Tibial nerve (tissue), 4 donors: ENCODE measurements at places on chromosomes 7 and 10. TPM values are rescaled to one million over a fixed set of nuclear protein-coding genes. Genes with fewer than 3 reads are reported as not detected.
A peak's percentile ranks its signal among the peaks of the same experiment; 100 is the strongest.

The MYL10 gene
- total RNA-seq = not detected

The AGR2 gene
- total RNA-seq = not detected

The MTURN gene
- 246 TPM for total RNA-seq

The CLEC2L gene
- not detected for total RNA-seq

The AMPH gene
- 5.2 TPM for total RNA-seq

The BTAF1 gene
- total RNA-seq = 50.4 TPM

The MAT1A gene
- total RNA-seq = not detected

The ACSL5 gene
- 12.3 TPM for total RNA-seq

DNA sequence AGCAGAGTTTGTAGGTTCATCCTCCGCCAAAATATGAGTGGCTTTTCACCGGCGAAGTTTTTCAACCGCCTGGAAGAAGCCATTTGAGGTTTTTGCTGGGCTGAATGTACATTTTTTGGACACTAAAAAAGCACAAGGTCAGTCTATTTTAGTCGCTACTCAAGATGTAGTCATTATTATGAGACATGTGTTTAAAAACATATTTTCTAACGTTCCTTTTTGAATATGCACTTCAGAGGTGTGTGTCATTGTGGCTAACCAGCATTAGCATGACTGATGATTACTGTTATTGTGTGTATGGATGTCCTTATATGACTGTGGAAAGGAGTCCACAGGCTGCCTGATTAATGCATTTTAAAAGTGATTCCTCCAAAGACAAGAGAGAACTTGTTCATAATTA is 605.4 kb downstream of the INHBA start:
- no peak for DNase-seq

DNA sequence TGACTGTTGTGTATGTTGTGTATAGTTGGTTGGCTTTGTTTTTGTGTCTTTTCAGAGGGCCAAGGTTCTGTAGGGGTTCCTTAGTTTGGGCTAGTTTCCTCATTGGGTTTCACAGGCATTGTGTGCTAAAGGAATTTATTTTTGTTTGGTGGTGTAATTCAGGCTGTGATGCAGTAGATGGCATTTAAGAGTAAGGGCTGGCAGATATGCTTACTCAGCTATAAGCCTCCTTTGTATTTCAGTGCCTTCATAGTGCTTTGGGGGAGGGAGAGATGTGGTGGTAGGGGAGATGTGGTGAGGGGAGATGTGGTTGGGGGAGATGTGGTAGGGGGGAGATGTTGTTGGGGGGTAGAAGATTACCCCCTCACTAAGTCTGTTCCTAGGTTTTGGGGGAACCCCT is 91.7 kb downstream of the SLC25A40 start:
- no peak for DNase-seq

DNA sequence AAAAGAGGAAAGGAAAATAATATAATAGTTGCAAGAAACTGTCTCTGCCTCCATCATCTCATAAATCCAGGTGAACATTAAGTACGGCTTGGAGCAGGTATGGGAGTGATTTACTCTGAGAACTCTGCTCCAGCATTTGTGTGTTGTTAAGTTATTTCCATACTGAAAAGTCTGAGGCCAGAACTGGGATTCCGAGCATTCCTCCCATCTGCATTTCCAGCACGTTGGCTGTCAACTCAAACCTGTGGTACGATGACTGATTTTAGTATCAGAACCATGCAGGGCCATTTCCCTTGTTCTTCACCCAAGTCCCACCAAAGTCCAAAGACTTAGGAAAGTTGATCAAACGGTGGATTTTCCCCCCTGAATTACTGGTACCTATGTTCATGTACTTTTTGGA is 104.9 kb downstream of the CREB5 start:
- DNase-seq = no peak

DNA sequence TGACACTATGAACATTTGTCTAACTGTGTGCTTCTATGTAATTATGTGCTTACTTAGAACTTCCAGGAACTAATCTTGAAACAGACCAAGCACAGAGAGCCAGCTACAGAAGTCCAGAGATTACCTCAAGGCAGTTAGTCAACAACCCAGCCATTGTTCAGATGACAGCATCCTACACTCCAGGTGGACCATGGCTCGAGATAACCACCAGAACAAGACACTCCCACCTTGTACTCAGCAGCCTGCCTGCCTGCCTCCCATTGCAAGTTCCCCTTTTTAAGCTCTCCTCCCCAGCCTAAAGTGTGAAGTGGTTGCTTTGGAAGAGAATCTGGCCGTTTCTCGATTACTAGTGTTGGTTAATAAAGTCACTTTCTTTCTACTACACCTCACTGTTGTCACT is 1080.6 kb upstream of the LRRN3 start:
- DNase-seq = no peak

GRCh38 chr7:132497098-132497497 is 79.2 kb downstream of the PLXNA4 start:
- DNase-seq = no peak

DNA sequence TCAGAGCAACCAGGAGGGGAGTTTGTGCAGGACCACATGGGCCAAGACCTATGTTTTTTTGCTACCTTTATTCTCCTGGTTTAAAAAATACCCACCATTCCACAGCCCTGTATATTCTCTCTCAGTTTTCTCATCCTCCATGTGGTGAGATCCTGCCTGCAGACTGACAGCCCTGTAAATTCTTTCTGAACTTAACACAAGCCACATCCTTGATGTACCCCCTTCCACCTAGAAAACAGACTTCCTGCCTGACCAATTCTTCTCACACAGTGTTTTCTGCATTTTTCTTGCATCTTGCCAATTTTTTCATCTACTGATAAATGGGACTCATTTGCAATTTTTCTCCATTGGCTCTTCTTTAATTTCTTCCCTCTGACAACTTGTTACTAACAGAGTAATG is 78.4 kb downstream of the INSYN2A start:
- DNase-seq = no peak

DNA sequence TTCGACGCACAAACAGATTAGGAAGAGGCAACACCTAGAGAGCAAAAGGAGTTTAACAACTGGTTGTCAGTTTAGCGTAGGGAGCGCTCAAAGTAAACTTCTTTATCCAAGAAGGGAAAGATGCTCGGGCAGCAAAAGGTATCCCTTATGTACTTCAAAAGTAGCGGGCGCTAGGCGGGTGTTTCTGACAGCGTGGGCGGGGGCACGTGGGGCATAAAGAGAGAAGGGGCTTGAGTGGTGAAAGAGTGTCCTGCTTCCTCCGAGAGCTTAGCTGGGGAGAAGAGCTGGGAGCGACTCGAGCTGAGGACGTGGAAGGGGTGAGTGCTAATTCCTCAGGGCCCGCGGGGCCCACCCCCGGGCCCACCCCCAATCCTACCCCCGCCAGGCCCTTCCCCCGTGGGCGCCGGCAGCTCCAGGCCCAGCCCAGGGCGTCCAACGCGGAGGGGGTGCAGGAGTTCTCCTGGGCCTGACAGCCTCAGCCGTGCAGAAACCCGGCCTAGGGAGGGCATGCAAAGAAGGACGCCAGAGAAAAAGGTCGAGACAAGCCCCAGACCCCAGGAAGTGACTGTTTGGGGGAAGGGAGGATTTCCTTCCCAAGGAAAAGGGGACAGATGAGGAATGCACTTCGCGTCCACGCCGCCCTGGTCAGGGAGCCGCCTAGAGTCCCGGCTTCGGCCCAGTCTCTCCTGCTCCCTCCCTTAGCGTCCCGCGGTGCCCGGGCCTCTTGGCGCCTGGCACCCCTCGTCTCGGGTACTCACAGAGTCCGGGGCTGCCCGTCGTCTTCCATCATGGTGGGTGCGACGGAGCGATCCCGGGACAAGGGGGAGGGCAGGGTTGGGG is 868 bp downstream of the TIAL1 start:
- peak; percentile 31 for DNase-seq

- no peak for DNase-seq
These were observed 453.9 kb upstream of the GHITM start for GRCh38 chr10:83685458-83685857.

GRCh38 chr10:15824498-15824897 is 35.8 kb downstream of the MINDY3 start:
- no peak for DNase-seq

GRCh38 chr10:38740102-38740501 is 646.0 kb downstream of the ZNF37A start:
- DNase-seq = no peak

- no peak for DNase-seq
These were observed 172.5 kb upstream of the SVIL start for GRCh38 chr10:29807163-29807806.

- DNase-seq = no peak
These were observed 617.9 kb upstream of the MKI67 start for GRCh38 chr10:128744092-128744491.

GRCh38 chr10:80529604-80530003 is 8.1 kb upstream of the SH2D4B start:
- DNase-seq = no peak
